ENCODE measurements at places on chromosomes 11 and 22. TPM values are rescaled to one million over a fixed set of nuclear protein-coding genes. Genes with fewer than 3 reads are reported as not detected.

Gene KRTAP5-7
- total RNA-seq: not detected

Gene SULT4A1
- total RNA-seq: not detected

Gene PYGM
- not detected for total RNA-seq

Gene KDELR3
- total RNA-seq: 18.9 TPM

Gene CASP5
- total RNA-seq: not detected

Gene MS4A12
- total RNA-seq: not detected

Gene ASPHD2
- total RNA-seq: 0.04 TPM
